Right ventricle myocardium superior (tissue), 1 donor: ENCODE measurements at places on chromosomes 5 and 9.

GRCh38 chr9:74449060-74449459 lies 48.1 kb upstream of the RORB start:
- no peak for DNase-seq

GRCh38 chr9:83322438-83322837 lies 215.8 kb downstream of the FRMD3 start:
- no peak for DNase-seq

- no peak for DNase-seq
Observed at GRCh38 chr5:134328619-134329018, 38.4 kb downstream of the CDKL3 start.

DNA sequence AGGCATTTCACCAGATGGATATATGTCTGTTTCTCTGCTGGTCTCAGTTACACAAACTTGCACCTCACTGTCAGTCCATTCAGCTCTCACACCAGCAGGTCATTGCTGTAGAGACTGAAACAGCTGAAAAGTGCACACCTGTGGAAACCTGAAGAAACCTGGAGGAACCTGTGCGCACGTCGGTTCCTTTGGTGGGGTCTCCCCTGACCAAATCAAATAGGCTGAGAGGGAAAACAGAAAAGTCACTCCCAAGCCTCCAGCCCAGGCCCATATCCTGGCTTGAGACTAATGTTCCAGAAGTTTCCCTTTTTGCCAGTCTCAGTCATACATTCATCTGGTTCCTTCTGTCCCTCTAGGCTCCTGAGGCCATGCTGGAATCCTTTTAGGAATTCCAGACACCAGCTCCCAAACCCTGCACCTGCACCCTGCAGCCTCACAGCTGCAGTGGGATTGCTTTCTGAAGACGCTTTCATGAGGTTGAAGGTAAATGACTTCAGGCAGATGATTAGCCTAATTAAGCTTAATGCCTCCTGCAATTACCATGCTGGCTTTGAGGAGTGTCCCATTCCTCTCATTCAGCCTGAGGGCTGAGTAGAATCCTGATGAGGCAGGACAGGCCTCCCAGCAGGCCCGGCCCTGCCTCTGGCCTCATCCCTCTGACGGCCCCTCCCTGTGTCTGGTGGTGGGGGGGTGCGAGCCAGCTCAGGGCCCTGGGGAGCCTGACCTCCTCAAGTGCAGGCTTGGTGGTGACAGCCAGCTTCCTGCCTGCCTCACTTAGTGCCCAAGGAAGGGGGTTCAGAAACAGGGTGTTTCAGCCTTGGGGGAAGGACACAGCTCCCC lies 24.3 kb upstream of the CXCL14 start:
- peak; percentile 47 for DNase-seq

DNA sequence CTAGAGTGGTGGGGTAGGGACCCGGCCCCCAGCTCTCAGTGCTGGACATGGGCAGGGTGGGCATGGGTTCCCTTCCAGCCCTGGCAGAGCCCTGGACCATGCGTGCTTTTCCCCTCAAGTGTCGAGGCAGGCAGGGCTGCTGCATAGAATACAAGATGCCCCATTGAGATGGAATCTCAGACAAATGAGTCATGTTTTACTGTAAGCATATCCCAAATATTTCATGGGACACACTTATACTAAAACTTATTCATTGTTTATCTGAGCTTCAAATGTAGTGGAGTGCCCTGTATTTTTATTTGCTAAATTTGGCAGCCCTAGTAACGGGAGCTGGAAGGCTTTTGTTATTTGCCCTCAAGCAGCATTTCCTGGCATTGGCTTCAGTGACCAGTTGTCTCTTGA lies 3.2 kb upstream of the RNU6ATAC start:
- peak; percentile 39 for DNase-seq
